Panc1 (cell line): ENCODE measurements at places on chromosomes 12 and 14. TPM values are rescaled to one million over a fixed set of nuclear protein-coding genes. Genes with fewer than 3 reads are reported as not detected.
A peak's percentile ranks its signal among the peaks of the same experiment; 100 is the strongest.

ORAI1 gene
- 36.7 TPM for total RNA-seq

KLRG1 gene
- 0.69 TPM for total RNA-seq

SELPLG gene
- total RNA-seq = 0.41 TPM

FAM90A1 gene
- not detected for total RNA-seq

SLCO1C1 gene
- total RNA-seq = not detected

GLIPR1L2 gene
- 0.72 TPM for total RNA-seq

SSPN gene
- 23.4 TPM for total RNA-seq

CCER1 gene
- total RNA-seq = not detected

NYNRIN gene
- total RNA-seq = 0.31 TPM

CDC42BPB gene
- 84.4 TPM for total RNA-seq

OXA1L gene
- total RNA-seq = 71.3 TPM

- no peak for DNase-seq
These were observed 60.0 kb upstream of the TRAF3 start for GRCh38 chr14:102717276-102717675.

DNA sequence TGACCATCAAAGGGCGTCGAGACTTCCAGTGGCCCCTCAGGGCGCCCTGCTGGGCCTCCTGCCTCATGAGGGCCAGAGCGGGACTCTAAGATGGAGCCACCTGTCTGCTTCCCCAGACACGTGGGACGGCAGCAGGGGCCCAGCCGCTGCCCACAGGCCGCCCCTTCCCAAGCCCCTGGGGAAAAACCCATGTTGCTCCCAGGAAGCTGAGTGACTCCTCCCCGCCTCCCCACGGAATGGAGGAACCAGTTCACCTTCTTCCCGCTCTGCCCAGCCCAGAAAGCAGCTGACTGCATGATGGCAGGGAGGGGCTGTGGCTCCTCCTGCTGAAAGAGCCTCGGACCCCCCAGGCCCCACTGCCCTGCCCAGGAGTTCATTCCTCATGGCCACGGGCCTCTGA is 14.9 kb downstream of the RAB35 start:
- DNase-seq = no peak

- peak; percentile 22 for DNase-seq
These were observed 111.9 kb upstream of the CCDC175 start for GRCh38 chr14:59688224-59689170.

DNA sequence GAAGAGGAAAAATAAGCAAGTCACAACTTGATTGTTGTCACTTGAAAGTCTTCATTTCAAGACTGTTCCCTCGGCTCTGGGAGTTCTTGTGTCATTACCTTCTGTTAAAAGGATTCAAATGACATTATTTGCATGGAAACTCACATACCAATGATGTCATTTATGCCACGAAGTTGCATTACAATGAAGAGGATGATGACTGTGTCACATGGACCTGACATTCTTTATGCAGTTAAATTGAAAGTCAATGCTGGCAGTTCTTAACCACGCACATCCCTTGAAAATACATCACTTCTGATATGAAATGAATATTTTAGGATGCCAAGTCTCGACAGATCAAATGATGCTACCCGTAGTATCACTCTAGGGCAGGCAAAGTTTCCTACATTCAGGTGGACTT is 1069.5 kb downstream of the VRK1 start:
- DNase-seq = no peak

DNA sequence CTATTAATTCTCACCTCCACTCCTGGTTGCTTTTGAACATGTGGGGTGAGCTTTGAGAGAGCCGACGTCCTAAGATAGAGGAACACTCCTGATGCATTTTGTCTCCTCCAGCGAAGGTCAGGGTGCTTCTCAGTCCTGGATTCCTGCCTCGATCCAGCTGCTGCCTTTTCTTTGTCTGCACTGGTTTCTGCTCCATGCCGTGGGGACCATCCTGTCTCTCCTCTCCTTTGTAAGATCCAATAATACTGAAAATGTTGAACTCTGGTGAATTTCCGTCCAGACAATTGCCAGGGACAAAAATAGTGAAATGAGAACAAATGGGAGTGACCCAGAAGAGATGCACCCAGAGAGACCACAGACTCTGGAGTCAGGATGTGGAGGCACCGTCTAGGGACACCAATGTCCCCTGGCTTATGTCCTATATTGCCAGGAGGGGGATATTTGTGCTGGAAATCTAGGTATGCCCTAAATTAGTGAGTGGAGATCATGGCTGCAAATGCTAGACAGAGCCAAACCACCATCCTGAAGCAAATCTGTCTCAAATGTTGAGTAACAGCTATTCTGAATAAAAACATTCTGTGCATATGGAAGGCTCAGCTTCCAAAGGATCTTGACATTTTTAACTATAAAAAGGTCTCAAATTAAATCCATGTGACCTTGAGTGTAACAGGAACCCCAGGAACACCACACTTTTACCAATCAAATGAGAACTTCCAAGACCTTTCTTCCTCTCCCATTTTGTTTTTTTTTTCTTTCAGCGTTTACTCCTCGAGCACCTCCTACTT is 170.9 kb downstream of the PPM1H start:
- no peak for DNase-seq

DNA sequence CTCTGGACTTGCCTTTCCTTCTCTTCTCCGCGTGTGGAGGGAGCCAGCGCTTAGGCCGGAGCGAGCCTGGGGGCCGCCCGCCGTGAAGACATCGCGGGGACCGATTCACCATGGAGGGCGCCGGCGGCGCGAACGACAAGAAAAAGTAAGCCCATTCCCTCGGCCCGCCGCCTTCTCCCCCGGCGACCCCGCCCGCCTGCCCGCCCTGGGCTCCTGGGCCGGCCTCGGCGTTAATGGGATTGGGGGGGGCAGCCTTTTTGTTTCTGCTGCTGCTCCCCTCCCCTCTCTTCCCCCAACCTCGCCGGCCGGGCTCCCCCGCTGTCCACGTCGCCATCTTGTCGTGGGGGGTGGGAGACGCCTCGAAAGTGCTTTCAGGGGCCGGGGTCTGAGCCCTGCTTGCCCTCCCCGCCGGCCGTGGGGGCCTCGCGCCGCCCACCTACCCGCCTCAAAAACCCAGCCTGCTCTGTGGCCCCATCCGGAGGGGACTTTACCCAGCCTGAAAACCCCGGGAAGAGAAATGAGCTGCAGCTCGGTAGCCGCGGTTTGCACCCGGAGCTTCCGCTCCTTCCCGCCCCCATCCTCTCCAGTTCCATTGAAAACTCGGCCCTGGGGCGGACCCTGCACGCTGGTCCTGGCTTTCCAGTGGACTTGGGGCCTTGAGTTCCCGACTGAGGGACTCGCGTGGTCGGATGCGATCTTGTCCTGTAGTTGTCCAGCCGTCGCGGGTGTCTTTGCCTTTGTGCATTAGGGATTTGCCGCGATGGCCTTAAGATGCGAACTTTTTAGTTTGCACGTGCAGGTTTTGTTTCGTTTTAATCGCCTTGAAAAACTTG is 598 bp downstream of the HIF1A start:
- no peak for DNase-seq

GRCh38 chr12:28099871-28100270 is 90.4 kb upstream of the CCDC91 start:
- no peak for DNase-seq

DNA sequence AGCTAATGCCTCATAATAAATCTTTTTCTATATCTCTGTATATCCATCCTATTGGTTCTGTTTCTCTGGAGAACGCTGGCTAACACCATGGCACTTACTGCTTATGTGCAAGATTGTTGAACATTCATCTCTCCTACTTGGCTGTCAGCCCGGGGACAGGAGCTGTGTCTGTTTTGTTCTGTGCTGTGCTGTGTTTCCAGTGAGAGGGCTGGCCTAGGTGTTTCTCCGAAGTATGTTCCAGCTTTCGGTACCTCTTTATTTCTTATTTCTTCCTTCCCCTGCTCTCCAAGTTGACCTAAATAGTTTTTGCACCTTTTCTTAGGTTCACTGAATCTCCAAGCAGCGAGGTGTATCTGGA is 18.8 kb upstream of the NR4A1 start:
- no peak for DNase-seq

- no peak for DNase-seq
These were observed 19.7 kb upstream of the TDRD9 start for GRCh38 chr14:103908580-103908979.

GRCh38 chr14:47270715-47271114 is 404.7 kb downstream of the MDGA2 start:
- no peak for DNase-seq

DNA sequence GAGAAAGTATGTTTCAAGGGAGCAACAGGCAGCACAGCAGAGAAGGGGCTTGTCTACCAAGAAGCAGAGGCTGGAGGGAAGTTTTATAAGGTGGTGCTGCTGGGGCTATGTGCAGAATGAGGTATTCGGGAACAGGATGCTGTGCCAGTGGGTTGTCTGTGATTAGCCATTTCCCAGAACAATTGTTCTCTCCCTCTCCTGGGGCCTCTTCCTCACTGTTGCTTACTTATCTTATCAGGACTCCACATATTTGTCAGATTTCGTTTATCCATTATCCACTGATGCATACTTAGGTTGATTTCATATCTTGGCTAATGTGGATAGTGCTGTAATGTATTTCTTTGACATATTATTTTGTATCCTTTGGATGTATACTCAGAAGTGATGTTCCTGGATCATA is 195.1 kb upstream of the RTL1 start:
- DNase-seq = no peak

GRCh38 chr12:54134850-54135249 is 53.9 kb downstream of the SMUG1 start:
- no peak for DNase-seq

GRCh38 chr12:17108877-17109541 is 503.0 kb upstream of the LMO3 start:
- no peak for DNase-seq

DNA sequence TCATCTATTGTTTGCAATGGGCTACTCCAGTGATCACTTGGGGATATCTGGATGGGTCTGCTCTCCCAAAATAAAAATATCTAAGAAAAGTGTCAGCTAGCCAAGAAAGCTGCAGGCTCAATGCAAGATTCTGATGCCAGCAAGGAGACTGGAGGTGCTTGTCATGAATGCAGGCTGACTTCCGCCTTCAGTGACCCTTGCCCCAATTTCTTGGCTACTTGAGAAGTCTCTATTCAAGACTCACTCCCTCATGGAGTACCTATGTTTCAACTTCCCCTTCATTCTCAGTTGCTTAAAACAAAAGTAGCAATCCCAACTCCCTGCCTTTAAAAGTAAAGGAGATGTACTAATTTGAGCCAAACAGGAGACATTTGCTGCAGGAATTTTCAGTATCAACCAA is 123.9 kb downstream of the GPR65 start:
- DNase-seq = no peak

GRCh38 chr12:132640936-132641335 is 22.4 kb downstream of the P2RX2 start:
- DNase-seq = no peak

GRCh38 chr12:118213452-118213851 is 77.5 kb downstream of the PEBP1 start:
- DNase-seq = no peak

DNA sequence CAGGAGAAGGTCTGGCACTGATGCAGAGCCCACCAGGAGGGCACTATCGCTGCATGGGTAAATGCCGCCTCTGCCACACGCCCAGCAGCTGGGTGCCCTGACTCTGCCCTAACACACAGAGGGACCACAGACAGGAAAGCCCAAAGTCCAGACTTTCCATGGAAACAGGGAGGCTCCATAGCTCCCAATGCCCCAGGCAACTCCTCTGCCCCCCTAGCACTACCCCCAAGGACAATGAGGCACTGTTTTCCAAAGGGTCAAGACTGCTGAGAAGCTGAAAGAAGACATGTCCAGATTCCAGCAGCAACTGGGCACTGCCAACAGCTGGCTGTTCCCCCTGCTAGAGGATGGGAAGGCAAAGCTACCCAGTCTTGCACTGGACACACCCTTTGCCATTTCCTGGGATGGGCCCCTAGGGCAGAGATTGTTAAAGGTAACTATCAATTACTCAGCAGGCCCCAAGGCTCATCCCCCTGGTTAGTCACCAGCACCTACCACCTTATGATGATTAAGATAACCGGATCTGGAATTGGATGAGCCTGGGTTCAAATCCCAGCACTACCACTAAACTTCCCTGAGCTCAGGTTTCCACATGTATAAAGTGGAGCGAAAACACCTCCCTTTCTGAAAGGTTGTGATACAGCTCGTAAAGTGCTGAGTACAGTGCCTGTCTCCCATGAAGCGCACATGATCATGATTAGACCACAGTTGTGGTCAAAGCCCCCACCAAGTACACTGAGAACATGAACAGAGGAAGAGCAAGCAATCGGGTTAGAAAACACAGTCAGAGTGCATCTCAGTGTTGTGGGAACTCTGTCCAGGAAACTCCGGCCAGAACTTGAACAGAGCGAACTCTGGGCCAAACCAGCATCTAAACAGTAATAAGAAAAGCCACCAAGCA is 3.3 kb downstream of the PXN start:
- DNase-seq = no peak
